ENCODE measurements at places on chromosomes 7 and 10. TPM values are rescaled to one million over a fixed set of nuclear protein-coding genes. Genes with fewer than 3 reads are reported as not detected.

Gene GRID2IP
- not detected for total RNA-seq

Gene GNAI1
- total RNA-seq, result 0.16 TPM

Gene TMEM236
- total RNA-seq, result not detected

Gene SDK1
- not detected for total RNA-seq

Gene GTF2IRD1
- total RNA-seq, result 2.6 TPM

Gene CXCL12
- 0.90 TPM for total RNA-seq

Gene CHRM2
- not detected for total RNA-seq

Gene GIMAP6
- 36.2 TPM for total RNA-seq

Gene MEST
- total RNA-seq, result 8.2 TPM

Gene ITIH5
- 0.05 TPM for total RNA-seq

Gene POR
- total RNA-seq, result 72.2 TPM

Gene ELAPOR2
- 7.1 TPM for total RNA-seq

Gene CLRN3
- total RNA-seq, result not detected

Gene SYT15
- 0.51 TPM for total RNA-seq

Gene ADAP1
- total RNA-seq, result 38.7 TPM

Gene CLDN3
- not detected for total RNA-seq

Gene LIPK
- not detected for total RNA-seq

Gene GDF10
- total RNA-seq, result not detected

Gene MARVELD1
- total RNA-seq, result 8.4 TPM

Gene TAF6
- total RNA-seq, result 42.1 TPM

Gene BLNK
- total RNA-seq, result 107 TPM

Gene NKX6-2
- total RNA-seq, result not detected

Gene EVX1
- not detected for total RNA-seq

Gene APBB1IP
- total RNA-seq, result 67.0 TPM

Gene CCDC172
- not detected for total RNA-seq

Gene RNLS
- 5.5 TPM for total RNA-seq

Gene ECHDC3
- total RNA-seq, result 8.5 TPM

Measured in GM12878 (cell line).